ENCODE measurements at places on chromosomes 6 and 20.
A peak's percentile ranks its signal among the peaks of the same experiment; 100 is the strongest.

GRCh38 chr20:24504331-24505285 is 35.2 kb downstream of the SYNDIG1 start:
- no peak for DNase-seq

DNA sequence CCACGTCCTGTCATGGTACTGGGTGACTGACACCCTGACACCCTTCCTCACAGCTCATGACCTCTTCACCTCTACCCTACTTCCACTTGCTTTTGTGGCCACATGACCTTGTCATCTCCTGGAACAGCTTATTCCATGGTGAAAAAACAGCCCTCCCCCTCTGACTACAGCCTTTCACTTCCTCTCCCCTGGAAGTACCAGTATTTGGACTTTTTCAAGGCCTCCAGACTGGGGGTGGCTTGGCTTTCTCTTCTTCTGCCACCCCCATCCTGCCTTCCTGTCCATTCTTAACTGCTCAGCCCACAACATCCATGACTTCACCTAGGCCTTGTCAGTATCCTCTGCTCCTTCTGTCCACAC is 168.4 kb downstream of the CARMIL1 start:
- no peak for DNase-seq

- no peak for DNase-seq
These were observed 140.2 kb downstream of the TMEM200A start for GRCh38 chr6:130505808-130506598.

DNA sequence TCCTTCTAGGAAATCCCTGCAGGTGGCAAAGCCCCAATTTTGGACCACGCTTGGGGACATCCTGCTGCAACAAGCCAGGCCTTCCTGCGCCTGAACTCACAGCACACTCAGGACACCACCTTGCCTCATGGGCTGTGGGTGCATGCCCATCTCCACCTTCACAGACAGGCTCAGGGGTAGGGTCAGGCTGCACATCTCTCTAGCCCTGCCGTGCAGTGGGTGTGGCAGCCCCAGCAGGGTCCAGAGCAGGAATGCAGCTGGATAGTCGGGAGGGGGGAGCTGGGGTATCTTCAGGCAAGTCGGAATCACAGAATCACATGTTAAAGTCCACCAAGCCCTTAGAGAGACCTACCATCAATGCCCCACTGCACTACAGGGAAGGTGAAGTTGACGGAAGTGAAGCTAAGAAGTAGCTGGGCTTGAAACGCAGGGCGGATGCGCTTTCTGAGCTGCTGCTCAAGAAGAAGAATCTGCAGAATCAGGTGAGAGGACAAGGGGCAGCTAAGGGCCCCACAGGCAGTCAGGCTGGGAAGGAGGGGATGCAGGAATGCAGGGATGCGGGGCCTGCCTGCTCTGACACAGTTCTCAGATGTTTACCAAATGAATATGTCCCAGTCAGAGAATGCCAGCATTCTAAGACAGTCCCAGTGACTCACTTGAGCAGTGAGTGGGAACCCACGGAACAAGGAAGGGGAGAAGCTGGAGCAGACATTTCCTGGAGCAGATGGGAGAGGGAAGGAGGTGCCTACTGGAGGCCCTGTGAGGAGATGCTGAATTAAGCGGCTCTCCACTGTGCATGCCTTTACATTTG is 11.3 kb downstream of the SERPINB6 start:
- peak; percentile 77 for DNase-seq

DNA sequence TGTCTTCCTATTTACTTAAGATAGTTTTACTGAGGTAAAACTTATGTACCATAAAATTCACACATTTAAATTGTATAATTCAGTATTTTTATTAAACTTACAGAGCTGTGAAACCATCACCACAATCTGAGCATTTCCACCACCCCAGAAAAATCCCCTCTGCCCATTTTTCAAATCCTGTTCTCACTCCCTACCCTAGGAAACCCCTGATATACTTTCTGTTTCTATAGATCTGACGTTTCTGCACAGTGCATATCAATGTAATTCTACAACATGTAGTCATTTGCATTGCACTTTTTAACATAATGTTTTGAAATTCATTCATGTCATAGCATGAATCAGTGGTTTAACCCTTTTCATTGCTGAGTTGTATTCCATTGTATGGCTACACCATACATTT is 96.7 kb upstream of the OPRM1 start:
- no peak for DNase-seq

Data from GM04503 (cell line).